T-helper 9 cell (primary cell): ENCODE measurements at places on chromosomes 4 and X.

DNA sequence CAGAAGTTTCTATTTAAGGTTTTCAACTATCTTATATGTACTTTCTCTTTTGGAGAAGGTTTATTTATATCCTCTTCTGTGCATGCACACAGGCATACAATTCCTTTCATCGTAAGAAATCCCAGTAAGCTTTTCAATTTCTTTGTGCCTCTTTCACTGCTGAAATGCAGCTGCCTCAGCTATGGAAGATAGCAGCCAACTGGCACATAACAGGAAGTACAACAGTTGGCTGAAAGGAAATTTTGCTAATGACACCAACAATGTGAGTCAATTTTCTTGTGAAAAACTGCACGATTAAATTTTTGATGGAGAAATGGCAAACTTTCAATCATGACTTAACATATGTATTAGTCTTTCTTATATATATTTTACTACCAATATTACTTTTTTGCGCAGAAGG is 74.5 kb upstream of the PAQR3 start:
- DNase-seq, result no peak

DNA sequence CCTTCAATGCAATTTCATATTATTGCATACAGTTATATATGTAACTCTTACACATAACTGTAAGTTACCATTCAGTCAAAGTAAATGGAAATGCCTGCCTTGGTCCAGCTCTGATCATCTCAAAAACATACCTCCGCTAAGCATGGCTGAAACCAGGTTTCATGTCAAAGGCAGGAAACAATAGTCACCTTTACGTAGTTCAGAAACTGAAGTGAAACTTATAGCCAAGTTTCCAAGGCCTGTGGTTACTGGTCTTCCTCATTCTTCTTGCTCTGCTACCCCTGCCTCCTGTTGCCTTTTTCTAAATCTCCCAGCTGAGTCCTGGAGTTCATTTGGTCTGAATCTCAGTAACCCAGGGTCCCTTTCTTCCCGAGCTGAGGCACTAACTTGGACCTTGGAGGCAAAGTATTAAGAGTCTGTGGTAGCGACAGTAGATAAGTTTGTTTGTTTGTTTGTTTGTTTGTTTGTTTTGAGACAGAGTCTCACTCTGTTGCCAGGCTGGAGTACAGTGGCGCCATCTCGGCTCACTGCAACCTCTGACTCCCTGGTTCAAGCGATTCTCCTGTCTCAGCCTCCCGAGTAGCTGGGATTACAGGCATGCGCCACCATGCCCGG is 30.8 kb downstream of the DAPP1 start:
- no peak for DNase-seq

DNA sequence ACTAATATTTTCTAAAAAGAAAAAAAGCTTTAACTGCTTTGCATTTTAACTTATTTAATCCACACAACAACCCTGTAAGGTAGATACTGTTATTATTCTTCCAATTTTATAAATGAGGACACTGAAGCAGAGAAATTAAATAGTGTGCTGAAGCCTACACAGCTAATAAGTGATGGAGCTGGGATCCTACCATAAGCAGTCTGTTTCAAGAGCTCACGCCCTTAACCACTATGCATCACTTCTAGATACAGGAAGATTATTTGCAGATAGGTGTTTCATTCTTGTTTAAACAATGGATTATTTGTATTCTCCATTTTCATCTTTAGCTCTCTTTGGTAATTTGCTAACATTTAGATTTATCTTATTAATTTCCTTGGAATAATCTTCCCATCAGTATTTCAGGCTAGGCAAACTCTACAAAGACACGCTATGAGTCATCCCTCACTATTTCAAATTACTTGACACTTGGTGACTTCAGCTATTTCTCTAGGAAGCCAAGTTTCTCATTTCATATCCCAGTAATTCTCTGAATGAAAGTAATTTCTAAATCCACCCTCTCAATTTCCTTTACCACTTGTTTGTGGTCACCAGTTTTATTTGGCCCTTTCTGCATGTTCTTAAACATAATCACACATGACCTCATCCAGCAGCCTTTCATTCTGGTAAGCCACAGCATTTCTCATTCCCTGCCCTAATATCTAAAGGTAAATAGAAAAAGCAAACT is 67.3 kb downstream of the ASB9 start:
- DNase-seq, result no peak

DNA sequence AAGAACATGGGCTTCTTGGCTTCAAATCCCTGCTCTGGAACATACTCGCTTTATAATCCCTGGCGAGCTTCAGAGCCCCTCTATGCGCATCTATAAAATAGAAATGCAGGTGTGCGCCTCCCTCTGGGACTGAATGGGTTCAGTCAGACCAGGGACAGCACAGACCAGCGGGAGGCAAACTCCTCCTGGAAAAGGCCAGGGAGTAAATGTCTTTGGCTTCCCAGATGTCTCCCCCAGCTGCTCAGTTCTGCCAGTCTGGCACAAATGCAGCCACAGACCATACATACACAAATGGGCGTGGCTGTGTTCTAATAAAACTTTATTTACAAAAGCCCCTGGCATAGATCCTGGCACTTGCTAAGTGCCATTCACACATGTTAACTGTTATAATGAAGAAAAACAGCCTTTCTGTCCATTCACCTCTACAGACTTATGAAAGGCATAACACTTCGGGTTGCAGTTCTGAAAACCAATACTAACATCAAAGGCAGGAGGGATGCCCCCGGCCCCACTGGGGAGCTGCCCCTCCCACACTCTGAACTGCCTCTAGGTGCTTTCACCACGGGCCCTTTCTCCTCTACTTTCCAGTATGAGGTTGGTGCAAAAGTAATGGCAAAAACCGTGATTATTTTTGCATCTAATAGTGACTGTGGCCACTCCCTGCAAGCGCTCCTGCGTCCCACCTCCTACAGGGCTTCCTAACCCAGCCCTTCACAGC is 4.6 kb downstream of the JAKMIP1 start:
- no peak for DNase-seq

- no peak for DNase-seq
Observed at GRCh38 chr4:39470402-39470801, 11.5 kb downstream of the LIAS start.

- DNase-seq, result no peak
Observed at GRCh38 chr4:184896868-184897715, 71.3 kb upstream of the ACSL1 start.

- DNase-seq, result peak; percentile 55
Observed at GRCh38 chr4:1010395-1011021, 918 bp upstream of the FGFRL1 start.

DNA sequence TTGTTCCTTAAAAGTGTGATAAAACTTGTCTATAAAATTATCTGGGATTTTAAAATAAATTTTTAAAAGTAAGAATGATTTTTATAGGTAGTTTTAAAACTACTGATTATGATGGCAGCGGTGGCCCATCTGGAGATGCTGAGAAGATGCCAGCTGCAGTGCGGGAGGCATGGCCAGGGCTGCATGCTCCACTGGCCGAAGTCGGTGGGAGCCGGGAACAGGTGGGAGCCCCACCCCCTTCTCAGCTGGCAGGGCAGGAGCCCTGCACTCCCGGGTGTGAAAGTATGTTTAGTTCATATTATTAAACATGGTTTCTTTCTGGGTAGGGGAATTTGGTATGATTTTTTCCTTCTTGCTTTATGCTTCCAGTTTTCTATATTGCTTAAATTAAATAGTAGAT is 63.8 kb downstream of the CORIN start:
- no peak for DNase-seq

GRCh38 chr4:784401-785331 is 41.3 kb downstream of the CPLX1 start:
- no peak for DNase-seq

GRCh38 chr4:146439999-146440398 is 81.7 kb downstream of the SLC10A7 start:
- no peak for DNase-seq

DNA sequence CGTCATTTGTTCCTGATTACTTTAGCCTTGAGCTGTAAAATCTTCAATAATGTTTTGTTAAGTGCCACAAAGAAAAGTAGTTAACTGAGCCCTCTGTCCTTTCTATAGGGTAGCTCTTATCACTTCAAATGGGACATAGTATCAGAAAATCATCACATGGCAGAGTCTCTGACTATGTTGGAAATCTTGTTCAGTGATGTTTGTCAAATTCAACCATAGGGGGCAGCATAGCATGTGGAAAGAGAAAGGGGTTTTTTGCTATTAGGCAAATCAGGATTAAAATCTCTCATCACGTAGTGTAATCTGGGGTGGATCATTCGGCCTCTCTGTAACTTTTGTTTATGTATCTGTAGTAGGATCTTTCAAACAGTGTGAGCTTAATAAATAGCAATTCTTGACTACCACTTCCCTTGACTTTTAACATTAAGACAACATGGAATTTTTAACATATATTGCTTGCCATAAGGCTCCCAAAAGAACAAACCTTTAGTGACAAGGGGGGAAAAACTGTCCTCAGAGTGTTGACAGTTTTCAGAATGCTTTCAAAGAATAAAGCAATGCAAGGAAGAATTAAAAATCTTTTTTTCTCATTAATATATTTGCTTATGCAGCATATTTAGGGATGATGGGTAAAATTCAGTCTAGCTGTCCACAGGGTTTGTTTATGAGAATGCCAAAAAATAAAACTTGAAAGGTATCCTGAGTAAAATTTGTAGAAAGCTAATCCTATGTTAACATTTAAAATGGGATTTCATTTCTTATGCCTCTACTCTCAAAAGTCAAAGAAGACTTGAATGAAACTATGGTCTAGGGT is 127.2 kb downstream of the FBXW7 start:
- no peak for DNase-seq

- no peak for DNase-seq
Observed at GRCh38 chrX:100600758-100601157, 16.0 kb downstream of the TNMD start.

DNA sequence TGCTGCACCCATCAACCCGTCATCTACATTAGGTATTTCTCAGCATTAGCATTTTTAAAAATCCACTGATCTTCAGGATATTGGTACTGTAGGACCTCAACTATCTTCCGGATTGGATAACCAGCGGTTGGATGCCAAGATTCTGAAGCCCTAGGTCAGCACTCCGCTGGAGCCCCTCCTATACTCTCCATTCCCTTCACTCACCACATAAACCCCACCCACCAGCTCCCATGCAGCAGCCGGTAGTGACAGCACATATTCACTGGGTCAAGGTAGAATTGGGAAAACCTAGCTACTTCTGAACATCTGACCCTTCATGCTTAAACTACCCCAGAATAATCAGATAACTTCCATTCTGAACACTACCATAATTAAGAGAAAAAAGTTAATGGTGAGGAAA is 134.9 kb downstream of the CORIN start:
- DNase-seq, result no peak

- no peak for DNase-seq
Observed at GRCh38 chr4:152708361-152708760, 28.6 kb upstream of the TMEM154 start.
